ENCODE measurements at places on chromosomes 1 and 21. TPM values are rescaled to one million over a fixed set of nuclear protein-coding genes. Genes with fewer than 3 reads are reported as not detected.

GRCh38 chr1:116277840-116278540, 95.1 kb upstream of the ATP1A1 start:
- no peak for DNase-seq

- DNase-seq = no peak
These were observed 415.1 kb downstream of the LRRIQ3 start for GRCh38 chr1:73782901-73783300.

VTCN1 gene
- not detected for total RNA-seq

GRCh38 chr1:82503822-82504221, 703.1 kb downstream of the ADGRL2 start:
- no peak for DNase-seq

DNA sequence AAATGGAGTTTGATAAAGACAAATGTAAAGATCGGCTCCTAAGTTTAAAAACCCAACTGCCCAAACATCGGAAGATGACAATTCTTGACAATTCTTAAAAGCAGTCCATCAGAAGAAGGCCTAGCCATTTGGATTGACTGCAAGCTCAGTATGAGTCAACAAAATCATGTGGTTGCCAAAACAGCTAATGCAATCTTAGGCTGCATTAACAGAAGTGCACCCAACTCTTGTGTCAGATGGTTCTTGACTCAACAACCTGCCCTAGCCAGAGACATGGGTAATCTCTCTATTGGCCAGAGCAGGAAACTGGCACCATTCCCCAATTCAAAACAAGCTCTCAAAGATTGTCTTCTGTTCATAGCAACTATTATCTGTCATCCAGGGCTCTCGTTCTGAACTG, 9.9 kb upstream of the NCF2 start:
- DNase-seq = no peak

DNA sequence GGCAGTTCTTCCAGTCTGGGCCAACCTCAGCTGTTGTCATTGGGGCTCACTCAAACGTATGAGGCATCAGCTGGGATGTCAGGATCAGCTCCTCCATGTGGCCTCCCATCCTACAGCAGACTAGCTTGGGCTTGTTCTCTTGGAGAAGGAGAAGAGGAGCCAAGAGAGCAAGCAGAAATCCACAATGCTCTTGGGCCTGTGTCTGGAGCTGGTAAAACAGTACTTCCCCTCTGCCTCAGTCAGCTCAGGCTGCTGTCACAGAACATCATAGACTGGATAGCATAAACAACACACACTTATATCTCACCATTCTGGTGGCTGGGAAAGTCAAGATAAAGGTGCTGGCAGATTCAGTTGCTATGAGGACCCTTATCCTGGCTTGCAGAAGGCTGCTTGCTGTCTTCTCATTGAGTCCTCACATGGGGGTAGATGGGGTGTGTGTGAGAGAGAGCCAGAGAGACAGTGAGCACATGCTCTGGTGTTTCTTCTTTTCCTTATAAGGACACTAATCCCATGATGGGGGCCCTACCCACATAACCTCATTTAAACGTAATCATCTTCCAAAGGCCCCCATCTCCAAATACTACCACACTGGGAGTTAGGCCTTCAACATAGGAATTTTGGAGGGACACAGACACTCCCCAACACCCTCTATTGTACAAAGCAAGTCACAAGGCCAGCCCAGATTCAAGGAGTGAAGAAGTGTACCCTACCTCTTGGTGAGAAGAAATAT, 16.3 kb upstream of the DNAJC6 start:
- no peak for DNase-seq

ACOT7 gene
- 33.9 TPM for total RNA-seq

GRCh38 chr1:218930472-218931241, 243.0 kb upstream of the LYPLAL1 start:
- DNase-seq = peak; percentile 92

GRCh38 chr1:170932236-170932635, 3.1 kb upstream of the MROH9 start:
- DNase-seq = no peak

DNA sequence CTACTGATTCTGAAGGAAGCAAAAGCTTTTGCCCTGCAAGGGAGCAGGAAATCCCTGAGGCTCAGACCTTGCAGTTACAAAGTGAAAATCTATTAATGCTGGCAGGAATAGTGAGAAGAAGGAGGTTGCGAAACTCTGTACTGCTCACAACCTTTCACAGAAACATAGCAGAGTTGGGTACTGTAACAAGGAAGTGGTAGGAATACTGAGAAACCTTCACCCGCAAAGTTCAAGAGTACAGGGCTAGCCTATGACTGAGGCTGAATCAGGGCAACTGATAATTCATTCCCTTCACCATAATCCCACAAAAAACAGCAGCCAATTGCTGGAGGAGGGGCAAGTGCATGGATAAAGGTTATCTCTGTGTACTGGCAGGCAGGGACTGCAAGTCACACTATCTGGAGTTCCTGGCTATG, 23.9 kb upstream of the KCTD3 start:
- no peak for DNase-seq

NDUFS5 gene
- 1,133 TPM for total RNA-seq

GRCh38 chr1:198158735-198159589, 2.2 kb downstream of the NEK7 start:
- peak; percentile 90 for DNase-seq

- no peak for DNase-seq
These were observed 19.4 kb downstream of the ARMH1 start for GRCh38 chr1:44693900-44694299.

PRMT6 gene
- 19.6 TPM for total RNA-seq

GRCh38 chr1:52604063-52604770, 2.0 kb downstream of the GPX7 start:
- no peak for DNase-seq

GRCh38 chr1:192566657-192567056, 8.9 kb upstream of the RGS1 start:
- DNase-seq = no peak

CD5L gene
- total RNA-seq = not detected

GRCh38 chr1:167409183-167409582, 109.1 kb downstream of the CD247 start:
- no peak for DNase-seq

OR2T11 gene
- total RNA-seq = not detected

WDR64 gene
- total RNA-seq = 0.24 TPM

GRCh38 chr1:113416496-113416895, 26.2 kb downstream of the MAGI3 start:
- no peak for DNase-seq

- DNase-seq = no peak
These were observed 132.4 kb upstream of the KLHDC7A start for GRCh38 chr1:18348354-18348753.

DNA sequence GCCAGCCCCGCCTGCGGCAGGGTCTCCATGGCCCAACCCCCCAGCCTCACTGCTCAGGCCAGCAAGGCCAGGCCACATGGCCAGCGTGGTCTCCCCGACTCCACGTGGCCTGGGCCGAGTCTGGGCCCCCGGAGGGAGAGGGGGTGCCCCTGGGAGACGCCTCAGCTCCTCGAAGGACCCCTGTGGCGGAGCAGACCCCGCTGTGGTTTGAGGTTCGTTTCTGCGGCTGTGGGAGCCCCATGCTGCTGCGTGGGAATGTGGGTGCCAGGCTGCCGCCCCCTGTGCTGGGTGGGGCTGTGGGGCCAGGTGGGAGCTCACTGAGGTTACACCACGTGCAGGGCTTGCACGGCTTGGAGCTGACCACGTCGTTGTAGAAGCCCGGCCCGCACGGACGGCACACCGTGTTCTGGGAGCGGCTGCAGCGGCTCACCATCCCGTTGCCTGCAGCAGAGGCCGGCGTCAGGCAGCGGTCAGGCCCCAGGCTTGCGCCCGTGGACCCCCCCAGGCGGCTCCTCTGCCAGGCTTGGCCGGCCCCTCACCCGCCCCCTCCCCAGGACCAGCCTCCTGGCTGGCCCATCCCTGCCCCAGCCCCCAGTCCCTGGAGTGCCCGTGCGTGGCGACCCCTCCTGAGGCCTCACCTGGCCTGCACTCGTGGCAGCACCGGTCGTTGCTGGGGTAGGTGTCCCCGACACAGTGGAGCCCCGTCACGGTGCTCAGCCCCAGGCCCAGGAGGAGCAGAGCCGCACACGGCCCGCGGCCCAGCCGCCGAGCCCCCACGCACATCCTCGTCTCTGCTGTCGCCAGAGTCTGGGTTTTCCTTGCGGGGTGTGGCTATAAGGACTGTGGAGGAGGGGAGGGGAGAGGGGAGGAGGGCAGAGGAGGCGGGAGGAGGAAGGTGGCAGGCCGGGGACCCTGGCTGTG, at the start of gene TNFRSF4:
Gene TNFRSF4 (minus strand): TSS at position 809 of the 921 bp plus-strand sequence. CDS start 26 bp downstream, at position 783.
- DNase-seq = no peak

LRP8 gene
- 15.6 TPM for total RNA-seq

RUNX3 gene
- 7.3 TPM for total RNA-seq

C8A gene
- not detected for total RNA-seq

DNA sequence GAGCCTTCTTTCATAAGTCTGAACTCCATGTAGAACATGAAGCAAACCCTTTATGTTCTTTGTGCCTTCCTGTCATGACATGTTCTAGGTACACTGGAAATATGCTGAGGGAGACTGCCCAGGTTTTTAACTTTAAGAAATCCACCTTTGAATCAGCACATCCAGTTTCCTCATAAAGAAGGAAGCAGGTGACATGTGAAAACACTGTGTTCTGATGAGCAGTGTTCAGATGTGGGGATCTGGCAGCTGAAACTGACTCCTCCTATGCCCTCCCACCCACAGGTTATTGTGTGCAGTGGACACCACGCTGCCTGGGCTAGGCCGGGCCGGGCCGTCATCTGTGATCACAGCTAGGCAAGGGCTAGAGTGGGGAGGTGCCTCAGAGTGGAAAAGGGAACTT, 51.1 kb downstream of the CNN3 start:
- no peak for DNase-seq

- DNase-seq = no peak
These were observed 1.2 kb downstream of the MCM3AP start for GRCh38 chr21:46284077-46284644.

DNA sequence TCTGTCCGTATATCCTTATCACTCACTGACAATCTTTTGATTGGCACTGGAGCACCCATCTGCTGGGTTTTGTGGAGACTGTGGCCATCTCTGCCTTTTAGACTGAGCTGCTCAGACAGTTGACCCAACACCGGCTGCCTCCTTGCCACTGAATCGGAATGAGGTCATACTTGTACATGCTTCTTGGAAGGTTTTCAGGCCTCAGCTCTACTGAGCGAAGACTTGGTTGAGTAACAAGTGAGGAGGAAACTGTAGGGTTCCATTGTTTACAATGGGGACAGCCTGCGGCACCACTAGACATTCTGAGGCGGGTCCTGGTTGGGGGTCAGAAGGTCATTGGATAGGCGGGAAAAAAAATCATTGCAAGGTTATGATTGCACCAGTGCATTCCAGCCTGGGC, 320.3 kb downstream of the KIF26B start:
- DNase-seq = no peak

CD1E gene
- total RNA-seq = not detected

DNA sequence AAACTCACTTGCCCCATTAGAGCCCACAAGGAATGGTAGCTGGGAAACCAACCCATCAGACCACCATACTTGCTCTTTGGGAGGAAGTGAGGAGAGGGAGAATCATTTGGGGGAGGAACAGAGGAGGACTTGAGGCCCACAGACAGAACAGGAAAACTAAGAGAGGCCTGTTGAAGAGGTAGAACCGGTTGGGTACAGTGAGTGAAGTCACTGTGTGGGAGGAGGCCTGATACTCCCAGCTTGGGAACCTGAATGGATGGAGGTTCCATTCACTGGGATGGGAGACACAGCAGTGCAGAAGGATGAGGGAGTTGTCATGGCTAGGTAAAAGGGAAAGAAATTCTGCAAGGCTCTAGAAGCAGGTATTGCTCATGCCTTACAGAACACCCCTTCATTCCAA, 63.4 kb upstream of the PSEN2 start:
- no peak for DNase-seq

DNA sequence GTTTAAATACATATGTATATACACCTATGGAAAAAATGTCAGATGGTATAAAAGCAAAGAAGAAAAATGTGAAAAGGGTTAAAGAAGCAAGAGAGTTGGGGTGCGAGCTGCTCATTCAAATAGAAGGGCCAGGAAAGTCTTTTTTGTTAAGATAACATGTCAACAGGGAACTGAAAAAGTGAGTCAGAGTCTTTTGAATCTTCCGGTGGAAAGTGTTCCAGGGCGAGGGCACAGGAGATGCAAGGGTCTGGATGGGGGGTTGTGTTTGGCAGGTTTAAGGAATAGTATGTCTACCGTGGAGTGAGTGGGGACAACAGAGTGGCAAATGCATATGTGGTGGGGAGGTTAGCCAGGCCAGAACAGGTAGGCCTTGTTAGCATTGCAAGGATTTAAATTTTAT, 22.2 kb upstream of the GNG12 start:
- DNase-seq = no peak

- no peak for DNase-seq
These were observed 61.2 kb upstream of the CCDC190 start for GRCh38 chr1:162922201-162922600.

MAN1C1 gene
- total RNA-seq = not detected

C2CD4D gene
- not detected for total RNA-seq

DNA sequence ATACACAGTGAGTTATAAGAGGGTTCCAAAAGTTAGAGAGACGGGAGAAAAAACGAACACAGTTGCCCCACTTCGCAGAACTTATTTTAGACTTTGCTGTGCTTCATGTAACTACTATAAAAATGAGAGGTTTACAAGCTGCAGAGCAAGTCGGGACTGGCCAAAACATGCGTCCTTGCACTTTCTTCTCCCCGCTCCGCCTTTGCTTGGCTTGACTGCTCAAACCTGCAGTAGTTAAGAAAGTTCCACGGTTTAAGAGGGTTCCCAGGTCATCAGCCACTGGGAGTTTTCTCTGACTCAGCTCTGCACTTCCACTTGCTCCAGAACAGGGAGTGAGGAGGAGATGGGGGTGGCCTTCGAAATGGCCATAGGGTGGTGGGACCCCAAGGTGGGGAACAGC, 36.2 kb downstream of the CLIC6 start:
- no peak for DNase-seq

- DNase-seq = no peak
These were observed 37.9 kb downstream of the RLF start for GRCh38 chr1:40199126-40199525.

CSF1 gene
- total RNA-seq = 43.8 TPM

GRCh38 chr21:42163511-42163863, 55.5 kb upstream of the ABCG1 start:
- peak; percentile 26 for DNase-seq

DNA sequence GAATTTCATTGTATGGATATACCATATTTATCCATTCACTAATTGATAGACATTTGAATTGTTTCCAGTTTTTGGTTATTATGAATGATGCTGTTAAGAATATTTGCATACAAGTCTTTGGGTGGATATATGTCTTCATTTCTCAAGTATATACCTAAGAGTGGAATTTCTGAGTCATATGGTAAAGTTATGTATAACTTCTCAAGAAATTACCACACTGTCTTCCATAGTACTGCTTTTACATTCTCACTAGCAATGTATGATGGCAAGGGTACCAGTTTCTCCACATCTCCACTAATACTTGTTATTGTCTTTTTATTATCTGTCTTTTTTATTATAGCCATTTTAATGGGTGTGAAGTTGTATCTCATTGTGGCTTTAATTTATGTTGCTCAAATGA, 74.6 kb upstream of the TENT5C start:
- no peak for DNase-seq

- DNase-seq = no peak
These were observed 5.6 kb downstream of the FCMR start for GRCh38 chr1:206916000-206916709.
